GM23248 (cell line): ENCODE measurements at places on chromosomes 4 and X. TPM values are rescaled to one million over a fixed set of nuclear protein-coding genes. Genes with fewer than 3 reads are reported as not detected.

- DNase-seq: no peak
These were observed 135.6 kb upstream of the SMAD1 start for GRCh38 chr4:145346081-145346480.

GRCh38 chrX:20313899-20314298 is 47.2 kb upstream of the RPS6KA3 start:
- no peak for DNase-seq

DNA sequence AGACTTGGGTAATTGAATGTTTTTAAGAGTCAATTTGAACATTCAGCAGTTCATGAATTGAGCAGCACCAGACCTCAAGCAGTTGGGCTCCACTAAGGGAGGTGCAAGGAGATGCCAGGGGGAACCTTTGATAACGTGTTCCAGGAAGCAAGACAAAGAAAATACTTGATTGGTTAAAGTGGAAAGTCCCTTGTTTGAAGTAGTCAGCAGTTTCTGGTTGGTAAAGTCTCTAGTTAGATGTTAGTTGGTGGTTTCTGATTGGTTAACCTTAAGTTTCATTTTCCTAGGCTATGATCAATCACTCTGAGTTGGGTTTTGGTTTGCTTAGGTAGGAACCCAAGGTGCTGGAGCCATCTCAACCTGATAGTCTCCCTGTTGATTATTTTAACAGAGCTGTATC is 4.0 kb downstream of the HERC6 start:
- DNase-seq: no peak

The DCAF12L2 gene
- not detected in 2 replicates for total RNA-seq

The IBSP gene
- not detected in 2 replicates for total RNA-seq
